ENCODE measurements at places on chromosomes 12 and 14.
A peak's percentile ranks its signal among the peaks of the same experiment; 100 is the strongest.

DNA sequence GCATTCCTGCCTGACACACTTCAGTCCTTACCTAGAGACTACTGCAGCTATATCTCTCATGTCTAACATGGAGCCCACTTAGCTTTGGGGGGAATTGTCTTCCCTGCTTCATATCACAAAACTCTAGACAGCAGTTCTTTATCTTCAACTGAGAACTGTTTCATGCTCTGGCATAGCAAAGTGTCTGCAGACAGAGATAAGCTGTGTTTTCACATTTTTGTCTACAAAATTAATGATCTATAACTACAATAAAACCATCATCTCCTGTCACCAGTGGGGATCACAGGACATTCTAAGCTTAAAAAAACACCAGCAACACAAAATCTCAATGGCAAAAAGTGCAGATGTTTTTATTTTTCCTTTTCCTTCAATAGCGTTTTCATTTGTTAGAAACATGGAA lies 137.1 kb upstream of the VRK1 start:
- DNase-seq, result no peak

GRCh38 chr14:24337824-24338175 lies 2.0 kb downstream of the RIPK3 start:
- DNase-seq, result no peak

GRCh38 chr12:1939801-1940607 lies 21.6 kb upstream of the CACNA2D4 start:
- DNase-seq, result peak; percentile 20

DNA sequence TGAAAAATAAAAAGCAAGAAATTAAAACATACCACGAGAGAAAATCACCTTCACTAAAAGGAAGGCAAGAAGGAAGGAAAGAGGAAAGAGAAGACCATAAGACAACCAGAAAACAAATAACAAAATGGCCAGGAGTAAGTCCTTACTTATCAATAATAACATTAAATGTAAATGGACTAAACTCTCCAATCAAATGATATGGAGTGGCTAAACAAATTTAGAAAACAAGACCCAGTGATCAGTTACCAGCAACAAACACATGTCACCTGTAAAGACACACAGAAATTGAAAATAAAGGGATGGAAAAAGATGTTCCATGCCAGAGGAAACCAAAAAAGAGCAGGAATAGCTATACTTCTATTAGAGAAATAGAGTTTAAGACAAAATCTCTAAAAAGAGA lies 85.0 kb upstream of the SLC38A4 start:
- DNase-seq, result no peak

DNA sequence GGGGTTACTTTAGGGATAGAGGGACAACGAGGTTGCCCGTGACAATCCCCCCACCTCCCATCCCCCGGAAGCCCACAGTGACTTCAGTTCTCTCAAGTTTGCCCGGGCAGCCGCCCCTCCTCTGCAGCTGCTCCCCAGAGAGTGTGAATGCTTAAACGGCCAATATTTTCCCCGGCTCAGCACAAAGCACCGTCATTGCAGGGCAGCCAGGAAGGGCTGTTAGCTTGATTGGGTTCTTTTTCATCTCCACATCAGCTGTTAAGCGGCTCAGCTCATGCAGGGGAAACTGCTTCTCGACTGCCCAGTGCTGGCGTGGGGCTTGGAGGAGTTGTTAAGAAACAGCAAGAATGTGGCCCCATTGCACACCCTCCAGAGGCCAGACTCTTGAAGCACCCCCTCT lies 120.5 kb upstream of the NCOR2 start:
- no peak for DNase-seq

GRCh38 chr12:68178184-68178583 lies 18.6 kb upstream of the IFNG start:
- DNase-seq, result no peak

DNA sequence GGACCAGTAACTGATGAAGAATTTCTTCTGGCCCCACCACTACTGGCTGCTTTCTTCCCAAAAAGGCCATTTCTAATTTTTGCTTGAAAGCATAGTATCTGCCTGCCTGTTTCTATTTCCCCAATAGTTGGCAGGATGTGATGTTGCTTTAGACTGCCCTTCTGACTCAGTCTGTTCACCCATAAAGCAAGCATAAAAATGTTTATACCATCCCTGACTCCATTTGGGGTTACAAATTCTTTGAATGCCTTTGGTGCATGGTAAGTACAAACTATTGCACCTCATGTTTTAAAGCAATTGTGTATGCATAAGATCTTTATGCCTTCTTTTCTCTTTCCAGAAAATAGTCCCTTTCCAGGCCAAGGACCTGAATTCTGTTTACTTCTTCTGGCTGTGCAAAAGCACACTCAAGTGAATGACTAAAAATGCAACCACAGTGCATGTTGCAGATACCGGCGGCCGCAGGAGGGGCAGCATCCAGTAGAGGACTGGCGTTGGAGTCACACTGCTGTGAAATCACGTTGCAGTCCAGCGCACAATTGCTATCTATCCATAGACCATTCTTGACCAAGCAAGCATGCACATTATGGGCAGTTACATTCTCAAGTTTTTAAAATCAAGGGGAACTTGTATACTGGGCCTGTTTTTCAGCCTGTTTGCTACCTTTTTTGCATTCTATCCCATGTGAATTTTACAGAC lies 82.4 kb downstream of the SLC5A8 start:
- DNase-seq, result no peak

DNA sequence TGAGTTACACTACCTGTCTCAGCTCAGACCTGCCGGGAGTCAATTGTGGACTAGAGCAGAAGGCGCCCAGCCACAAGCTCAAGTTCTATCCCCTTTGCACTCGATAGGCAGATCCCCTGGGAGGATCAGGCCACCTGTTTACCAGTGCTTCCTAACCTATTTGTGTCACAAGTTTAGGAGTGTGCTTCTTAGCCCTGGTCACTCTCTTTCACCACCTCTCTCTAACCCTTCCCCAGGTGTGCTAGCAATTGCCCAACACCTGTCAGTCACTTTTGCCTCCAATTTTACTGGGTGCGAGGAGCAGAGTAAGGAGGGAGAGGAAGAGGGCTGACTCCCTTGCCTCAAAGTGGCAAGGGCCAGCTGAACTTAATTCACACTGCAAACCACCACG lies 745 bp upstream of the NAA30 start:
- DNase-seq, result no peak

GRCh38 chr12:15278816-15279658 lies 43.3 kb upstream of the PTPRO start:
- peak; percentile 83 for DNase-seq

DNA sequence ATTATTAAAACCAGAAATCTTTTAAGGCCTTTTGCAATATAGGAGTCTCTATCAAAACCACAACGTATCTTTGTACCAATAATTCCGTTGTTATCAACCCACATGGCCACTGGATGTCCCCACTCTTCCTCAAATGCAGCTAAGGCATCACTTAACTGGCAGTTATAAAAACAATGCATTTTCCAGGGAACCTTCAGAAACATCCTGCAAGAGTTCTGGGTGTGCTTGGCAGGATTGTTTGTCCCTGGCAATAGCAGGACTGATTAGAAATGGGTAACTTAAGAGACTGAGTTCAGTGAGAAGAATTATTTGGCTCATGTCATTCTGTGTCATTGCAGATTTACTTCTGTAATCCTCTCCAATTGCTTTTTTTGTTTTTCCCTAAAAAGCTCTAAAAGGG lies 112.0 kb downstream of the SLC15A5 start:
- no peak for DNase-seq

GRCh38 chr14:92716131-92716530 lies 32.3 kb downstream of the LGMN start:
- no peak for DNase-seq

- no peak for DNase-seq
Observed at GRCh38 chr12:112126000-112126438, 659 bp downstream of the TRAFD1 start.

DNA sequence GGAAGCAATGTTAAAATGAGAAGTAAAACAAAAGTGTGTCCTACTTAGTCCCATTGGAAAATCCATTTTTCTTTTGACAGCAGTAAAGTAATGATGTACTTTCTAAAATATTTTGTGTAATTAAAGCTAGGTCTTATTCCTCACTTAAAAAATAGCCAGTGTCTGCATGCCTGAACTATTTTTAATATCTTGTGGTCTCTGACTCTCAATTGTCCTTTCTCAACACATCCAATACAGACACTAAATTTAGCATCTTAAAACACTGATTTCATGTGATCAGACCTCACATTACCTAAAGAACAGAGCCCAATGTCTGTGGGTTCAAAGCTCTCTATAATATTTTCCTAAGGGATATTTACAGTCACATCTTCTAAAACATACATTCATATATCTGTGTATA lies 108.0 kb downstream of the DERA start:
- no peak for DNase-seq

GRCh38 chr12:15701206-15701605 lies 88.0 kb downstream of the EPS8 start:
- no peak for DNase-seq

GRCh38 chr12:132467511-132467910 lies 22.4 kb upstream of the FBRSL1 start:
- DNase-seq, result no peak

- no peak for DNase-seq
Observed at GRCh38 chr12:94815958-94816357, 165.6 kb upstream of the TMCC3 start.

GRCh38 chr12:47411966-47412365 lies 293.9 kb downstream of the RPAP3 start:
- no peak for DNase-seq

DNA sequence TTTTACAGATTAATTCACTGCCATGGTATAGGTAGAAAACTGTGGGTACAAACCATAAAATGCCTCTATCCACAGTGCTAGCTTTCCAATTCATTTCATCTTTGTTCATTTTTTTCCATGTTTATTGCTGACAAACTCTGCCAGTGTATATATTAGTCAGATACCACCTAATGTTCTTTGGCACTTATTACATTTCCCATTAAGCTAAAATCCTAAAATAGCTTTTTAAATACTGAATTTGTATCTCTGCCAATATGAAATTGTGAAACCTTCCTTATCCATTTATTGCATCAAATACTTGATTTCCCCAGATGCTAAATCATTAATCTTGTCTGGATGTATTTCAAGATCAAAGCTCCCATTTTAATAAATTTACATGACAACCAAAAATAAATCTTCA lies 150.1 kb upstream of the FSCB start:
- no peak for DNase-seq

- no peak for DNase-seq
Observed at GRCh38 chr12:7289743-7290142, 14.1 kb upstream of the ACSM4 start.

GRCh38 chr12:8689681-8690080 lies 8.1 kb upstream of the RIMKLB start:
- no peak for DNase-seq

Data from DMS79 (cell line).